ENCODE measurements at places on chromosomes 12 and 14. TPM values are rescaled to one million over a fixed set of nuclear protein-coding genes. Genes with fewer than 3 reads are reported as not detected.

Gene PRIMA1
- total RNA-seq = 9.8 TPM

Gene OTUB2
- 0.92 TPM for total RNA-seq

Gene PIWIL1
- not detected for total RNA-seq

Gene ZC3H10
- total RNA-seq = 5.8 TPM

Data from stomach (tissue), 19 donors.